ENCODE measurements at places on chromosomes 13 and 19.

DNA sequence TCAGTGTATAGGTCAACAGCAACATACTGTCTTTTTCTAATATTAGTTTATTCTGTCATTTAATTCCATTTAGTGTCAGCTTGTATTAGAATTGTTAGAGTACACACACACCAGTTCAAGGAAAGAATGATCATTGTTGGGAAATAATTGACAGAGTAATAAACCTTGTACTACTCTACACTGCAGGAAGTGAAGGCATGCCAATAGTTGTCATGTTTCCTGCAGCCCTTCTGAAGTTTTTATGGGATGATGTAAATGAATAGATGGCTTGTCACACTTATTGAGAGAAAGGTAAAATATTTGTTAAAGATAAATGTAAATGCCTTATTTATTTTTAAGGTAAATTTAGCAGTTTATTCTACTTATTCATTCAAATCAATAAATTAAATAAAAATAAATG lies 306.9 kb upstream of the KLHL1 start:
- no peak for DNase-seq

- DNase-seq, result peak; percentile 41
Observed at GRCh38 chr13:22126433-22127021, 455.7 kb downstream of the FGF9 start.

GRCh38 chr19:20287070-20287469 lies 120.1 kb downstream of the ZNF486 start:
- DNase-seq, result no peak

DNA sequence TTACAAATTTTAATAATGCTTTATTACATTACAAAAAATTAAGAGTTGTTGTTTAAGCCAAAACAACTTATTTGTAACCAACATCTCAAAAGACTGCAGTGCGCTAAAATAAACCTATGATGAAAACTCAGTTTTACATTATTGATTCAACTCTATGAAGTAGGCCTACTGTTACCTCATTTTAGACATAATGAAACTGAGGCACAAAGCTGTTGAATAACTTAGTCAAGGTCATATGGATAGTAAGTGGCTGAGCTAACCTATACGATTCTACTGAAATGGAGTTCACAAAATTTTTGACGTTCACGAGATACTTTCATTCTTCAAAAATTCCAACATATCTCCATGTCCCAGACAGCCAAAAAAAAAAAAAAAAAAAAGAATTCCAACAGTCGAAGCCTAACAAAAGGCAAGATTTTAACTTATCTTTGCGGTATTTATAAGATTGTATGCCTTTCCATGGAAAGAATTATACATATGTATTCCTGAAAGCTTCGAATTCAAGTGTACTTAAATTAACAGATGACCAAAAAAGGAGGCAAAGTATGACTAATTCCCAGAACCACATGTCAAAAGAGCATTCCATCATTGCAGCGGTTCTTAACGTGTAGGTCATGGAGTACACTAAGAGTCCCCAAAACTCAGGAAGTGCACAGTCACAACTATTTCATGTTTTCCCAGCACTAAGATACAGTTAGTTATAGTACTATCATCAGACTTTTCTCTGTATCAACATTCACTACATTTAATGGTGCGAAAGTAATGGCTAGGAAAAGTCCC lies 69.4 kb downstream of the PSPC1 start:
- DNase-seq, result peak; percentile 71

- peak; percentile 88 for DNase-seq
Observed at GRCh38 chr19:49808711-49809159, 4.4 kb downstream of the FUZ start.

GRCh38 chr19:21891086-21891485 lies 55.1 kb upstream of the ZNF43 start:
- DNase-seq, result no peak

DNA sequence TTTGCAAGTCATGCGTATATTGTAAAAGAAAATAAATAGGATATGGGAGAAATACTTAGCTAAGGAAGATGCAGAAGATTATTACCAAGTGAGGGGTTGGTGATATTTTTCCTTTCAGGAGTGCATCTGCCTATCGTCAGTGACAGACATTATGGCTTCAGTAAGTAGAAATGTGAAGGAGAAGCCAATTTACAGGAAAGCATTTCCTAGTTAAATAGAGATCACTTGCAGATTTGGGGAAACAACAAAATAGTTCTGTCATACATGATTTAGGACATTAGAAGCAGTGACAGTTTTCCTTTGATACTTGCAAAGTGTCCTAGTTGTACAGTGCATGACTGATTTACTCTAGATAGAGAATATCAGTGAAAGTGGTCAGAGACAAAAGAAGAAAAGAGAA lies 747.8 kb upstream of the KLHL1 start:
- no peak for DNase-seq
